ENCODE measurements at places on chromosomes 2 and 18. TPM values are rescaled to one million over a fixed set of nuclear protein-coding genes. Genes with fewer than 3 reads are reported as not detected.

DNA sequence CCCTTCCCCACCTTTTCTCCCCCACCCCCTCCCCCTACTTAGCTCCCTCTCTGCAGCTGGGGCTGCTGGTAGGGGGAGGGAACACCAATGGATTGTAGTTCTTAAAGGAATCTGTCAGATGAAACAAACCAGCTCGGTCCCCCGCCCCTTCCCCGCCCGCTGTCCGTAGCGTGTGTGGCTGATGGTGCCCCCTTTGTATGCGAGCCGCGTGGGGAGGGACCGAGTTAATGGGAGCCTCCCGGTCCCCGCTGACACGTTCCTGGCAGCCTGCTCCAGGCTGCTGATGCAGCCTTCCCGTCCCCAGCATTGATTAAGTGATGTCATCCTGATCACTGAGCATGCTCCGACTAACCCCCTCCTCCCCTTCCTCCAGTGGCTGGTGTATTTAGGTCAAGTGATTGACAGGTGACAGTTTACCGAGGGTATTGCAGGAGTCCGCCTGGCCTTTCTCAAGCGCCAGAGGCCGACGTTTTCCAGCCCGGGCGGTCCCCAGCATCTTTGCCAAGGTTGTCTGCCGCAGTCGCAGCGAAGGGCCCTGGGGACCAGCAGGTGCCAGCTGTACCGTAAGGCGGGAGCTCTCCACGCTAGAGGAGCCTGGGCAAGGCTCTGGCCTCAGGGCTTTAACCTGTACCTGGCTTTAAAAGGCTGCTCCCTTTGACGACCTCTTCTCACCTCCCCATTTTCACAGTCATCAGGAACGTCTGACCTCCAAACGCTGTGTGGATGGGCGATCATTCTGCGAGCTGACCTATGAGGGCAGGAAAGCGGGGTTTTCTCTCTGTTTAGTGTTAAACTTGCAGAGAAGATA lies 1.8 kb downstream of the KIF5C start:
- peaks cover 4% of the 10 kb centered on the region for H3K36me3 ChIP-seq
- peak; percentile 67 for DNase-seq
- peaks cover 18% of the 10 kb centered on the region for H3K4me1 ChIP-seq
- H3K27me3 ChIP-seq: peaks cover 17% of the 10 kb centered on the region
- no peak overlapping the region for H3K27ac ChIP-seq
- peak overlapping the region; percentile 90 for H3K4me3 ChIP-seq

GRCh38 chr2:215906458-215906857 lies 106.9 kb downstream of the MREG start:
- no peaks in the 10 kb centered on the region for H3K36me3 ChIP-seq
- no peak overlapping the region for H3K4me3 ChIP-seq
- DNase-seq: no peak
- peaks cover 30% of the 10 kb centered on the region for H3K27me3 ChIP-seq

IL1RN gene
- 44.3 TPM for total RNA-seq

AP1S3 gene
- 5.6 TPM for total RNA-seq

CIB4 gene
- total RNA-seq: not detected

Data from activated T-cell treated with anti-CD3 and anti-CD28 coated beads, Interleukin-2, amount 50 U/mL, for 72 hours (primary cell).